Kidney capillary endothelial cell (primary cell): ENCODE measurements at places on chromosomes 7 and 10.

GRCh38 chr7:134605978-134606923, 40.4 kb upstream of the BPGM start:
- DNase-seq: peak; percentile 63

DNA sequence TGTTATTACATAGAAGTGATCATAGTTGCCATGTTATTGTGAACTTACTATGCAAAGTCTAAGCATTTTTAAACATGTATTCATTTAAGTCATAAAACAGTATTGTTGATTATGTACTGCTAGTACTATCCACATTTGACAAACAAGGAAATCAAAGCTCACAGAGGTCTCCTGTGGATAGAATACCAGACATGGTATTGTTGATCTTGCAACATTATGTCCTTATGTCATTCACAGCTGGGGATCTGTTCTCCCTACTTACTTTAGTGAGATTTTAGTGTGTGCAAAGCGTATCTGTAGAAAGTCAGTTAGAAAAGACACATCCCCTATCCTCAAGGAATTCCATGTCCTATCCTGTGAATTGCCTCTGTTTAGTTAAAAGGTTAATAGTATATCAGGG, 106.1 kb downstream of the SND1 start:
- DNase-seq: no peak

DNA sequence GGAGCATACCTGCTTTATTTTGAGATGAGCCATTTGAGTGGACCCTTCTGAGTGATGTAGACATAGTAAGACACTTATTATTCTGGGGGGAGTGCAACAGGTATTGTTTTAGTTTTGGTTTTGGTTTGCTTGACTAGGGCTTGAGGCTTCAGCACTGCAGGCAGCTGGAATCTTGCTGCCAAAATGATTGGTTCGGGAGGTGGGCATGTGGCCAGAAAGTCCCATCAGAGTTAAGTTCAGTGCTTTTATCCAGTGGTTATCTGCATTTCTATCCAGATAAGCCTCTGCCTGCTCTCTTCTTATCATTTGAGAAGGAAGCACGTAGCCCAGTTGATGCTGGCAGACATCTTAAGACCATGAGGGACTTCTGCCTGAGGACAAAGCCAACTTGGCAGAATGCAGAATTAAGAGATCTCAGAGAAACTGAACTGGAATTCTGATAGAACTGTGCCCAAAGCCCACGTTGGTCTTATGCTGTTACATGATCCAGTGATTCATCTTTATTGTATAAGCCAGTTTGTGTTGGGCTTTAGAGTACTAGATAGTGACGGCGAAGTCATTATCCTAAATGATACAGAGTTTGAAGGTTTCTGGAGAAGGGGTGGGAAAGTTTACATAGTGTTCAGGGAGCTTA, 9.6 kb upstream of the JAZF1 start:
- DNase-seq: no peak

DNA sequence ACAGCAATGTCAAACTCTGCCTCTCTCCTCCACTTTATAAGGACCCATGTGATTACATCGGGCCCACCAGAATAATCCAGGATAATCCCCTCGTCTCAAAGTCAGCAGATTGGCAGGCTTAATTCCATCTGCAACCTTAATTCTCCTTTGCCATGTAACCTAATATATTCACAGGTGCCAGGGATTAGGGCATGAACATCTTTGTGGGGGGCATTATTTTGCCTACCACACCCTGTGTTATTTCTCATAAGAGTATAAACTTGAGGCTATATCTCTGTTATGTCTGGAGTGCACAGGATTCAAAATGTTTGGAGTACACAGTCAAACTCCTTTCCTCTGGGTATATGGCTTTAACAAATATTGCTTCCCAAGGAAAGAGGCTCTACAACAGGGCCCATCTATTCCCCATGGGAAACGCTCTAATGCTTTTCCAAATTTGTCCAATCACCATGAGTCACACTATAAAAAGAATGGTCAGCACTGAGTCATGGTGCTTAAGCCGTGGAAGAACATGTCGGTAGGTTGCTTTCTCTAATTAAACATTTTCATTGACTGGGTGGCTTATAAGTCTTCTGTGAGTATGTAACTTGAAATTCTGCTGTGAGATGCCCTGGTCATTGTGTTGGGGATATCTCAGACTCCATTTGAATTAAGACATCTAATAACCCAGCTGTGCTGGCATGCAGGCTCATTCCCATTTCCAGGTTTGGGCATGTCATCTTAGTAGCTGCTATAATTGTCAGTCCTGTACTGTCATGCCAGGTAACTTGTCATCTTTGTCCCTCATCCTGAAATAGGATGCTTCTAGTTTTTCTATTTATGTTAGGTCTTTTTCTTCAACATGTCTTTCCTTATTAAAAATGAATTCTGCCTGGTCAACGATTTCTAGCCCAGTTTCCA, 11.5 kb upstream of the AKR1B10 start:
- peak; percentile 64 for DNase-seq

- peak; percentile 63 for DNase-seq
Measured at GRCh38 chr10:97714401-97715258, 1.1 kb downstream of the MARVELD1 start.

GRCh38 chr10:53003094-53003493, 230.5 kb upstream of the MBL2 start:
- DNase-seq: no peak
